ENCODE measurements at places on chromosomes 7 and 10.

GRCh38 chr7:103346396-103346795 is 1.0 kb upstream of the PSMC2 start:
- DNase-seq = no peak

- no peak for DNase-seq
These were observed 15.3 kb downstream of the SFRP4 start for GRCh38 chr7:37901236-37901827.

- DNase-seq = no peak
These were observed 131.4 kb upstream of the ODAD2 start for GRCh38 chr10:28130267-28130666.

DNA sequence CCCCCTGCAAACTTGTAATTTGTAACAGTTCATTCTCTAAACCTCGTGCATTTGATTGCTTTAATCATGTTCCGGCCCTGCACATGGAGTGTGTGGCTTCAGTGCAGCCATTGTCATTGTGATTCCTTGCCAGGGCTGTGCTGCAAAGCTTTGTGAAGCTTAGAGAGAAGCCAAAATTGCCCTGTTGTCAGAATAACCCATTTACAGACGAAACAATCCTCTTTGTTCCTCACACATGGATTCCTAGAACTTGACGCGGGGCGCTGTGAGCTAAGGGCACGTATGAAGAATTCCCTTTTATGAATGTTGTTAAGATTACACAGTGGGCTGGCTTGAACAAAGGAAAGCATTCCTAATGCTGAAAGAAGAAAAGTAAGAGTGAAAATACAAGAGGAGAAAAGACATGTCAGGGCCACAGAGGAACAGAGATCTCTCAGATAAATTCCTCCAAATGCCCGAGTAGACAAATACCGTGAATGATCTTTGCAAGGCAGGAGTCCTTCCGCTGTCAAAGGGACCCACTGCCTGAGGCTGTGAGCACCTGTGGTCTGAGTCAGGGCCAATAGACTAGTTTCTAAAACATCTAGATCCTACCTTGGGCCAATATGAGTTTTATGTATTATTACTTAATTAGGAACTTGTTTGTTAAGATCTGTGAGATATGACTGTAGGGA is 205.4 kb upstream of the C7orf33 start:
- no peak for DNase-seq

GRCh38 chr10:100731407-100732240 is 13.8 kb upstream of the PAX2 start:
- no peak for DNase-seq

GRCh38 chr7:137120690-137121089 is 222.8 kb downstream of the PTN start:
- DNase-seq = no peak

DNA sequence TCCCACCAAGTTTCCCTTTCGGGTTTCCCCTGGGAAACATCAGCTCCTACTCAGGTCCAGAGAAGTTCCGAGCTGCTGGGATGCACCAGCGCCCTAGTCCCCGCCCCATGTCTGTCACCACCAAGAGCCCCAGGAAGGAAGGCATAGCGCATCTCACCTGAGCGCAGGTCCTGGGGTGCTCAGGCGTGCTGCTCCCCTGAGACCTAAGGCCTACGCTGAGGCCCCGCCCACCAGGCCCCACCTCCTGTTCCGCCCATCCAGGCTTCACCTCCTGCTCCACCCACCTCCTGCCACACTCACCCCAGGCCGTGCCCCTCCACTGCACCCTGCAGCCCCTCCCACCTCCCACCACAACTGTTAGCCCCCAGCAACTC is 1.2 kb upstream of the TFR2 start:
- peak; percentile 24 for DNase-seq

GRCh38 chr10:74021248-74022055 is 23.5 kb downstream of the VCL start:
- DNase-seq = no peak

DNA sequence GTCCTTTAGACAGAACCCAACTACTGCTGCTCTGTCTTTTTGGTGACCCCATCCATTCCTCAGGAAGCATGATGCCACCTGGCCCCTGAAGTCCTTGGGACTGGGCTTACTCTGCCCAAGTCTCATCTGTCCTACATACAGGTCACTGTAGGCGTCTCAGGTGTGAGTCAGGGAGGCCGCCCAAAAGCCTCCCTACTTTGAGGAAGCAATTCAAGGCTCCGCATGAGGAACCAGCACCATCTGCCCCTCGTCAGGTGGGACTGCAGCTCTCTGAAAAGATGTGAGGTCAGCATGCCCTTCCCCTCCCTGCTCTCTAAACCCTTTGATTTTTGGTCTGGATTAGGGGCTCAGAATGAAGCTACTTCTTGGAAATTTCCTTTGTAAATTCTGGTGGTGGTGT is 354.8 kb downstream of the CXCL12 start:
- peak; percentile 3 for DNase-seq

GRCh38 chr7:28865601-28866144 is 92.5 kb downstream of the TRIL start:
- DNase-seq = no peak

DNA sequence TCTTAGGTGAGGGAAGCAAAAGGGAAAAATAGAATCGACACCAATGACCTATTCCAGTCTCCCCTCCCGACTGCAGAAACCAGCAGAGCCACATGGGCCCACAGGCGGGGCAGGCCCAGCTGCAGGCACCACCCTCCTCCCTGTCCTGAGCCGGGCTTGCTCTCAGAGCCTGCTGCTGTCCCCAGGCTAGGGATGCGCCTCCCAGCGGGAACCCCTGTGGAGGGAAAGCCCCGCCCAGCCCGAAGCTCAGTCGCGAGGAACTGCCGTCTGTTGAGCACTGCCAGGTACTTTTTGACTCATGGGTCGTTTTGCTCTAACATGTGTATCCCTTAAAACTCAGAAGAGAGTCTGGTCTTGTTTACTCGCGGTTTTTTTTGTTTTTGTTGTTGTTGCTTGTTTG is 124.5 kb upstream of the RET start:
- DNase-seq = no peak

DNA sequence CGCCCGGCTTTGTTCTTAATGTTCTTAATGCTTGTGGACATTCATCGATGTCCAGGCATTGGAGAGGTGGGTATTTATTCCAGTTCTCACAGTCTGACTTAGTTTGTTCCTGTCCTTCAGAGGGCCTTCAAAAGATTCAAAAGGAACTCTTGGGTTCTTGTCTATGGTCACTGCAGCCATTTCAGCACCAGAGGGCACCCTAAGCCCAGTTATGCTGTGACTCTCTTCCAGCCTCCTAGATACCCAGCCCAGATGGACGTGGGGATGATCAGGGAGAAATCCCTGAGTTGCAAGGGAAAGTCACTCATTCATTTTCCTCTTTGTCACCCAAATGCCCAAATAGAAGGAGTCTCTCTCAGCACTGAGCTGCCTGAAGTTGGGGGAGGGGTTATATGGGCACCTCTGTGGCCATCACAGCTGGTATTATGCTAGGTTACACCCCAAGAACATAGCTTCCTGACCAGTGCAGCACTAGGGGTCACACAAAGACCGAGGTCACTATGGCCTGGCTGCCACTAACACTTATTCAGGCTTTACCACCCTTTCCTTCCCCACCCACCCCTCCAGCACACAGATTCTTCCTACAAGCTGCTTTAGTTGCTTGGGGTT is 26.5 kb upstream of the CCDC126 start:
- DNase-seq = peak; percentile 54

GRCh38 chr7:81025360-81025759 is 106.5 kb upstream of the SEMA3C start:
- no peak for DNase-seq

DNA sequence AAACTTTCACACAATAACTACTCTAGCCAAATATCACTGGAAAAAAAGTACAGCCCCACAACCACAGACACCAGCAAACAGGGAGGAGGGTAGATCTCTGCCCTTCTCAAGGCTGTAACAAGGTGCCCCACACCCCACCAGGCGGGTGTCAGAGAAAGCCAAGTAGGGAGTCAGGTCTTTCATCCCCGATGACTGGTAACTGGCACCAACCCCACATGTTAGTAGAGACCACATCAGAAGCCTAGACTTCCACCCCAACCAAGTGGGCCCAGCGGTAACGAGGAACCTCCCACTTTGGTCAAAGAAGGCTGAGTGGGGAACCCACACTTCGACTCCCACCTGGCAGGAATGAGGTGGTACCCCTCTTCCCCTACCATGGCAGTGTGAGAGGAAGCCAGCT is 16.4 kb upstream of the RUFY2 start:
- DNase-seq = peak; percentile 19

DNA sequence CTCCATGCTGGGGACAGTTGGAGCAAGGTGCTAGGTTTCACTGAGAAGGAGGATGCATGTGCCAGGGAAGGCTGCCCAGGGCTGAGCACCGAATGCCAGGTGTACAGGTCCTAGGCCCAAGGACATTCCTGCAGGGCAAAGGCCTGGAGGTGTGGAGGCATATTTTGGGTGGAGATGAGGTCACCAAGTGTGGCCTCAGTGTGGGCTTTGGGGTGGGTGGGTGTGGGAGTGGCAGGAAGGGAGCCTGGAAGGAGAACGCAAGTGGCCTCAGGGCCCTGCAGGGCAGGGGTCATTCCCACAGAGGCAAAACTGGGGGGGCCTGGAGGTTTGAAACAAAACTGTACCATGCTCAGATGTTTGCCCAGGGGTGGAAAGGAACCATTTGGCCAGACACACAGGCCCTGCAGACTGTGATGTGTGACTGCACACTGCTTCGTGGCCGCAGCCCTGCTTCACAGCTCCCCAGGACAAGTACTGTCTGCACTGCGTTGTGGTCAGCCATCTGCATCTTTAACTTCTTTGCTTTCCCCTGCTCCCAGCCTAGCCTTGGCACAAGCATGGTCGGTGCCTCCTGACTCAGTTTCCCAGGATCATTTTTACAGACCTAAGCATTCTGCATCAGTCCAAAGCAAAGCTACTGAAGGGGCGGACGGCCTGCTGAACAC is 5.1 kb downstream of the PLPP4 start:
- no peak for DNase-seq

GRCh38 chr7:155644971-155645509 is 579 bp downstream of the RBM33 start:
- DNase-seq = peak; percentile 33

Measured in activated T-cell treated with anti-CD3 and anti-CD28 coated beads for 48 hours (primary cell).